ENCODE measurements at places on chromosomes 1 and 21. TPM values are rescaled to one million over a fixed set of nuclear protein-coding genes. Genes with fewer than 3 reads are reported as not detected.

Gene LMX1A
- total RNA-seq: under 0.01 TPM

Gene HCRTR1
- total RNA-seq: not detected

Gene ZMYM1
- 19.8 TPM for total RNA-seq

Gene RAD54L
- 4.0 TPM for total RNA-seq

Gene SLC45A1
- 3.3 TPM for total RNA-seq

Measured in subcutaneous preadipocyte (primary cell).